ENCODE measurements at places on chromosomes 7 and 10.

- no peak for DNase-seq
These were observed 91.0 kb downstream of the PAXIP1 start for GRCh38 chr7:154911862-154912455.

- no peak for DNase-seq
These were observed 84.1 kb downstream of the MALSU1 start for GRCh38 chr7:23383225-23383624.

- no peak for DNase-seq
These were observed 694 bp upstream of the FAS start for GRCh38 chr10:88989824-88990383.

GRCh38 chr10:92156874-92157773 lies 133.8 kb downstream of the CPEB3 start:
- DNase-seq: no peak

GRCh38 chr10:71185209-71185608 lies 27.2 kb upstream of the UNC5B start:
- DNase-seq: no peak

GRCh38 chr10:77643795-77644468 lies 6.3 kb upstream of the KCNMA1 start:
- no peak for DNase-seq

DNA sequence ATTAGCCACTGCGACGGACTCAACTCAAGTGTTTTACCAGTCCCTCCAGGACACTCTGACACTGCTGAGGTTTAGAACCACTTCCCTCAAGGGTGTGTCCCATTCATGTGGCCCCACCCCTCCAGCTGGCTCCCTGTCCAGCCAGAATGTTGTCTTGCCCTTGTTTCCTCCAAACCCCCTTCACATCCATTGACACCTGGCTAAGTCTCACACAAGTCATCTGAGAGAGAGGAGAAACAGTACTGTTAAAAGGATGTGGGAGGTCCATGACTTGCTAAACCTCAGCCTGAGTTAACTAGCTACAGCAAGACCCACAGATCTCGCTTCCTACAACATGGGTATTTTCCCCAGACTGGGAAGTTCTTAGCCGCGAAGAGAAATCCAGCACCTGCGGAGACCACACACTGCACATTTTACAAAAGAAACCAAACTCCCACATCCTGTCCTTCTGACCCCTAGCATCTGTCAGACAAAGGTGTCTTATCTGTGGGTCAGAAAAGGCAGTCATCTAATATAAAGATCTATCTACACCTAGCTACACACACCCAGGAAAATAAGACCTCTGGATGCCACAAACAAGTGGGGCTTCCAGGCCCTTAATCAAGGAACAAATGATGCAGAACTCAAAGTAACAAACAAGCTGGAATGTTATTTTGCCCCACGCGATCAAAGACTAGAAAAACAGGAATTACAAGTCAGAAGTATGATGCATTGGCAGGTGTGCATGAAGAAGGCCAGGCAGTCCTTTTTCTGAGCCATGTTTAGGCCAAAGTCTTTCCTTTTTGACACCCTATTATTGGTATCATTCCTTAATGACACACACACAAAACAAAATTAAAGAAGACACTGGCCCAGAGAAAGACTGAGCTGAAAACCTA lies 13.9 kb downstream of the OSBPL3 start:
- no peak for DNase-seq

DNA sequence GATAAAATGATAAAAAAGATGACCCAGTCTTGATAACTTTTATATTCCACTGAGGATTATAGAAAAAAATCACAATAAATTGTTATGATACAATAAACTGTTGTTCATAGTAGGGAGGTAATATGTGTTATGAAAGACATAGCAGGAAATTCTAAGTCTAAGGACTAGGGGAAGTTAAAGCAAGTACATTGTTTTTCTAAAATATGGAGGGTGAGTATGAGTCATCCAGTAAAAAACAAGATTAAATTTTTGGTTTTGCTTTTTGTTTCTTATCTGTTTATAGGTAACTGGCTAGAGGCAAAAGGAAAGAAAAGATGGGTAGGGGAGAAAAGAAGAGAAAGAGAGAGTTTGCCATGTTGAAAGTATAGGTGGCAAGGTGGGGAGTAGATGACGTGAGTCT lies 188.4 kb downstream of the POLR1F start:
- no peak for DNase-seq

- no peak for DNase-seq
These were observed 435.7 kb upstream of the GALNT17 start for GRCh38 chr7:70696201-70696754.

- DNase-seq: no peak
These were observed 6.5 kb upstream of the PURB start for GRCh38 chr7:44891791-44892190.

GRCh38 chr7:115271332-115272235 lies 349.7 kb downstream of the MDFIC start:
- no peak for DNase-seq

DNA sequence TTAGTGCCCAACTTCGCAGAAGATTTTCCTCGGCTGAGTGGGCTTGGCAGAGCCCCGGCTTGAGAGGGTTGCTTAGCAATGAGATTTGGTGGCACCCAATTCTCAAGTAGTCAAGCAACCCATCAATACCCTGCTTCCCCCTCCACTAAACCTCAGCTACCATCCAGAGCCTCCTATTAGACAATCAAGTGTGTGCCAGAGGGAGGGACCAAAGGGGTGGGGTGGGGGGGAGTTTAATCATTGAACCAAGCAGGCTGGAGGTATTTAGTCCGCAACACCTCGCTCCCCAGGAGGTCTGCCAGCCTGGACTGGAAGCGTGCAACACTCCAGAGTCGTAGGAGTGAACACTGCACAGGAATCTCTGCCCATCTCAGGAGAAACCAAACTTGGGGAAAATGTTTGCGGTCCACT lies at the start of gene HKDC1:
TSS of gene HKDC1 (plus strand) at position 292 of the 411 bp plus-strand sequence. CDS start at position 396, 104 bp downstream.
- no peak for DNase-seq
